Activated CD4-positive, alpha-beta T cell treated with anti-CD3 and anti-CD28 coated beads, Interleukin-2, amount 10 ng/mL, durations not matched to agents 24 days and 14 days (primary cell): ENCODE measurements at places on chromosomes 6 and 20. TPM values are rescaled to one million over a fixed set of nuclear protein-coding genes. Genes with fewer than 3 reads are reported as not detected.
A peak's percentile ranks its signal among the peaks of the same experiment; 100 is the strongest.

The PRKN gene
- total RNA-seq, result not detected in 2 replicates

The SUMO4 gene
- 10.1 and 10.9 TPM in 2 replicates for total RNA-seq

The TRIM10 gene
- total RNA-seq, result 0.07 and 0.09 TPM in 2 replicates

The SASH1 gene
- total RNA-seq, result 0.44 and 0.66 TPM in 2 replicates

The FANCE gene
- total RNA-seq, result 19.6 and 22.1 TPM in 2 replicates

The CRISP3 gene
- total RNA-seq, result not detected in 2 replicates

DNA sequence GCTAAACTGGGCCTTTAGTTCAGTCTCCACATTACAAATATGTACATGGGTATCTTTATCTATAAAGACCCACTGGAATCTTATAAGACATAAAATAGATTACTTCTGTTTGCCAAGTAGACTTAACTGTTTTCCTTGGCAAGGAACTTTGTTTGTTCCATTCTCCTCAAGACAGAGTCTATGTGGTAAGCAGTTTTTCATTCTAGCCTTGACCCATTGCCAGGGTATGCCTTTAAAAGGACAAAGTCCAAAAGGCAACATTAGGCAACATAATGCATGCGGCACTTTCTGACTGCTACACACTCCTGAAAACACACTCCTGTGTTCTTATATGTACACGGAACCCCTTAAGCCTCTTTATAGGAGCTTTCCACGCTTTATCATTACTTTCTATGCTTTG, 20.4 kb downstream of the VNN1 start:
- DNase-seq, result no peak

- DNase-seq, result peak; percentile 63
Measured at GRCh38 chr20:37526238-37526838, 1.3 kb downstream of the BLCAP start.

- no peak for DNase-seq
Measured at GRCh38 chr6:3619201-3619600, 132.3 kb downstream of the PXDC1 start.

- DNase-seq, result no peak
Measured at GRCh38 chr20:46951840-46952497, 57.3 kb downstream of the EYA2 start.

GRCh38 chr20:40225596-40225995, 463.4 kb downstream of the MAFB start:
- DNase-seq, result no peak

DNA sequence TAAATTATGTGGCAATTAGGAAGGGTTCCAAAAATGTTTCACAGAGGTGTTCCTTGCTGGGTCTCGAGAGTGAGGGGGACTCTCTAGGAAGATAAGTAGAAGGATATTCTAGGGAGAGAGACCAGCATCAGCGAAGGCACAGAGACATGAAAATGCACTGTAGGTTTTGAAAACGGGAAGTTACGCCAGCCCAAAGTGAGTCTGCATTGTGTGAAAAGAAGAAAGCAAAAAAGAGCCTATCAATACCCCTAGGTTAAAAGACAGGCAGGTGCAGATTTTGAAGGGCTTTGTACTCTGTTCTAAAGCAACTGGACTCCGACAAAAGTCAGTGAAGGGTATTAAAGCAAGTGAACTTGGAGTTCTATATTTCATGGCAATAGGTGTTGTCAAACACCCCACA, 25.7 kb upstream of the MRAP2 start:
- no peak for DNase-seq

- no peak for DNase-seq
Measured at GRCh38 chr20:37777012-37777950, 83.5 kb downstream of the CTNNBL1 start.

GRCh38 chr6:26202811-26203583, 115.8 kb downstream of the HFE start:
- DNase-seq, result no peak

GRCh38 chr20:57698116-57698866, 11.5 kb downstream of the PMEPA1 start:
- DNase-seq, result peak; percentile 72

DNA sequence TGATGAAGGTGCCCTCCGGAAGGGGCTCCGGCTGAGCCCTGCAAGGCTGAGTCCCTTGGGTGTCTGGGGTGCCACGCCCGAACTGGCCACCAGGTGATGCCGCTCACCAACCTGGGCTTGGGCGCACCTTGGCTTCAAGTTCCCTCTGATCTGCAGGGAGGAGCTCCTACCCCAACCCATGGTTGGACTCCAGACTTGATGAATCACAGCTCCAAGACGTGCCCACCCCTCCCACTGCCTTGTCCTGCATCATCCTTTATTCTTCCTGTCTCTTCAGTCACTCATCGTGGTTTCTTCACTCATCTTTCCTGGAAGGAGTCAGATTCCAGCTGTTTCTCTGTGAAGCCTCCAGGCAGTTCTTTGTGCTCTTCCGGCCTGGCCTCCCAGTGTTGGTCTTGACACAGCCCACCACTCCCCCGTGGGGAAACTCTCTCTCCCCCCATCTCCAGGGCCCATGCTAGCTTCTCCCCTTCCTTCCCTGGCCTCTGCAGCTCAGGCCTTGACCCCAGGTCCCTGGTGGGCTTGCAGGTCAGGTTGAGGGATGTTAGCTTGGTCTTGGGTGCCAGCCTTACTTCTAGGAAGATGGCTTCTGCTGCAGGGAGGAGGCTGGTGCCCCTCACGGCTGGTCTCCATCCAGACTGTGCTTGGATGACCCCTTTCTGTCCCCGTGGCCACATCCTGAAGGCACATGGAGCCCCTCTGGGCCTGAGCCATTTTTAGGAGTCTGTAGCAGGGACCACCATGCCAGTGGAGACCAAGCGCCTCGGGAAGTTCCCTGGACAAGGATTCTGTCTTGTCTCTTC, 2.6 kb upstream of the ZBP1 start:
- DNase-seq, result peak; percentile 91
